ENCODE measurements at places on chromosomes 3 and 15. TPM values are rescaled to one million over a fixed set of nuclear protein-coding genes. Genes with fewer than 3 reads are reported as not detected.

The LRRC3B gene
- 0.18 TPM for total RNA-seq

The SGO1 gene
- total RNA-seq, result not detected

The SERPINI2 gene
- 0.71 TPM for total RNA-seq

The P4HTM gene
- total RNA-seq, result 33.9 TPM

The CPEB1 gene
- total RNA-seq, result 1.8 TPM

The MRPL3 gene
- 47.0 TPM for total RNA-seq

The GABRG3 gene
- total RNA-seq, result not detected

Data from left cardiac atrium (tissue), 4 donors.